ENCODE measurements at places on chromosomes 16 and 17.

GRCh38 chr16:73616770-73617169 lies 568.8 kb upstream of the ZFHX3 start:
- no peak for DNase-seq

- no peak for DNase-seq
These were observed 26.9 kb upstream of the ZNF750 start for GRCh38 chr17:82866590-82867191.

DNA sequence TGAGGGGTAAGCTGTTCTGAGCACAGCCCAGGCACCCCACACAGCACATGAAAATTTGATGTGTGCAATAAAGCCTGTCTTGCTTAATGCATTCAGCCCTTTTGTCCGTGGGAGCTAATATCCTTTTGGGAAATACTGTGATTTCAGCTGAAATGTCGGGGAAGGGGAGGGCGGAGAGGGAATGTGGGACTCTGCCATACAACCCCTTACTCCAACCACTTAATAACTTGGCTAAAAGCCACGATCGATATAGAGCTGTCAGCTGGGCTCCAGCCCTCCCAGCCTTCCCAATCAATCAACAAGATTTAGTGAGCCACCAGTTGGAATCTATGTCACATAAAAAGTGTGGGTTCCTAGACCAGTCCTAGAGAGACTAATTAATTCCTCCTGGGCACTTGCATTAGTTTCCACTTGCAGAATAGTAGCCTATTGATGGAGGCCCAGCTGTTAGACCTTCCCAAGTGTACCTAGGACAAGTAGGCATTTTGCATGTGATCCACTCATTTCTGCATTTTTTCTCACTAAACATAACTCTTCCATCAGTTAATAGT lies 82.7 kb upstream of the PIRT start:
- DNase-seq = no peak

DNA sequence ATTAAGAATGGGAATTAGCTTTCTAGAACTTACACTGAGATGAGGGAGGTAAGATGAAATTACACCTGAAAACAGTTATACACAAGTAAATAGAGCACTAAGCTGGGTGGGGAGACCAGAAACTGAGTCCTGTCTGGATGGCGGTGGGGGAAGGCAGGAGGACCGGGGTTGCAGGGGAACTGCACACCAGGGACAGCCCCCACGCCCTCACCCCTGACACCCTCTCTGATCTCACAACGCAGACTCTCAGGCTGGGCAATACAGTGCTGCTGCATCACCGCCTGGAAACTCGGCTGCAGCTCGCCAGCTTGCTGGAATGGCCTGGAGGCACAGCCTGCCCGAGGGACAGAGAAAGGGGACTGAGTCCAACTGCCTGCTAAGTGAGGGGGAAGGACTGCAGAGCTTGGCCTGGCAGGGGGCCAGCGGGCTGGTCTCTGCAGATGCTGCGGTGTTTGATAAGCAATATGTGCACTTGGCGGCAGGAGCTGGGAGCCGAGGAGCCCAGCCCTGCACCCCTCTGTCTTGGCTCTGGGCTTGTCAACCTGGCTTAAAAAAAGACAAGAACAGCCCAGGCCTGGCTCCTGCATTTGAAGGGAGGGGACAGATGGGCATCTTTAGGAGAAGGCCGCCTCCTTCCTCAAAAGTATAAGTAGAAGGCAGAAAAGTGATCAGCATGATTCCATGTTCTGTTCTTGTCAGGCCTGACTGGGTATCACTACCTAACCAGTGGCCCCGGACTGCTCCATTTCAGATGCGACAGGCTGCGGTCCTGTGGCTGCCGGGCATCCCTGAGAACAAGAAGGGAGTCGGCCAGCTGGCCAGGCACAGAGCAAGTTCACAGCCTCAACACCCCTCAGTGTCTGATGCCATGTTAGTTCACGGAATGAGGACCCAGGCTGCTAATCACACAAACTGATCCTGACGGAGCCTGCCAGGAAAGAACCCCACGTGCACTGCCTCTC lies 30.2 kb downstream of the SPHK1 start:
- DNase-seq = no peak

DNA sequence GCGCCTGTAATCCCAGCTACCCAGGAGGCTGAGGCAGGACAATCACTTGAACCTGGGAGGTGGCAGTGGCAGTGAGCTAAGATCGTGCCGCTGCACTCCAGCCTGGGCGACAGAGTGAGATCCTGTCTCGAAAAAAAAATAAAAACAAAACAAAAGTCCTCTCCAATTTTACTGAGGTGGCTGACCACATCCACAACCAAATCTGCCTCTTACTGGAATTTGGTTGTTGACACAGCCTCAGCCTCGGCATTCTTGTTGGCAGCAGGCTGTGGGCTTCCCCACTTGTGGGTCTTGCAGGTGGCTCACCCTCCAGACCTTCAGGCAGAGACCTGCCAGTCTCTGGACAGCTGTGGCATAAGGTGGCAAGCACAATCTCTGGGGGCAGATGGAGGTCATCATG lies 15.6 kb downstream of the B4GALNT2 start:
- DNase-seq = no peak

GRCh38 chr16:79261944-79262552 lies 338.5 kb downstream of the MAF start:
- DNase-seq = no peak

GRCh38 chr17:77476931-77477805 lies 336.4 kb downstream of the SEC14L1 start:
- DNase-seq = no peak

DNA sequence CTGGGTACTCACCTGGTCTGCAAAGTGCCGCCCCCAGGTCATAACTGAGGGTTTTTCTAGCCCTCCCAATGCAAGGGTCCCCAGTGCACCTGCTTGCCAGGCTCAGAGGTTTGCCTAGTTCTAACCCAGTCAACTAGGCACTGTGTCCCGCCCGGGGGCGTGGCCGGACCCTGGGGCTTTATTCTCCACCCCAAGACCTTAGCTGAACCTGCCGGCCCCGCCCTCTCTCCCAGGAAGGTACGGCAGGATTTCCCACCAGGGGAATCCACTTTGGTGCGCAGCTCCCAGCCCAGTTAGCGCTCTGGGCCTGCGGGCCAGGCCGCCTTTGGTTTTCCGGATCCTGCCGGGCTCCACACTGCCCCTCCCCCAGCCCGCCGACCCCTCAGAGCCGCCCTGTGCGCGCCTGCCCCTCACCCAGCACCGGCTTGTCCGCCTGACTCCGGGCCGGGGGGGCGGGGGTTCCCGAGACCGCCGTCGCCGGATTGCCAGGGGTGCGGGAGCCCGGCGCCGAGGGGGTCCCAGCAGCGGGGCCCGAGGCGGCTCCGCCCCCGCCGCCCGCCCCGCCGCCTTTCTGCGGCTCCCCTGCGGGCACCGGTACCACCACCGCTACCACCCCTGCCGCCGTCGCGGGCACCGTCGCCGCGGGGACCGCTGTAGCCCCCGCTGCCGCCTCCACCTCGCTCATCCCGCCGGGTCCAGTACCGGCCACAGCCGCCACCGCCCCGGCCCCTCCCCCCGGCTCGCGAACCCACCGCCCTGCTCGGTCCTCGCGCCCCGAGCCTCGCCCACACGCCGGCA lies 424 bp downstream of the YBX2 start:
- no peak for DNase-seq

GRCh38 chr16:20899477-20900298 lies 470 bp downstream of the DCUN1D3 start:
- DNase-seq = peak; percentile 27

DNA sequence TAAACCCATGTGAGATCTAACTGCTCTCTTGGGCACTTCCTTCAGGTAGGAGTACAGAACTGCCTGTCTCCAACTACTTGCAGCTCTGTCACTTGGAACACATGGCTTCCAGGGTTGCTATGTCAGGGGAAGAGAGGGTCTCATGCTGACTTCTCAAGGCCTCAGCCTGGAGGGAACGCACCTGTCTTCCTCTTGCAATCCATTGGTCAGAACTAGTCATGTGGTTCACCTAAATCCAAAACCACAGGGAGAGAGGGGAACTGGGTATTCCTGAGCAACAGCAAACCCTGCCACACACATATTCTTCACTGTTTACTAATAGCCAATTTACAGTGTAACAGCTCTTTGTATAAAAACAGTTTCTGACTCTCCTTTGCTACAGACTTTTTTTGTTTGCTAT lies 206.1 kb downstream of the KCNJ2 start:
- no peak for DNase-seq

DNA sequence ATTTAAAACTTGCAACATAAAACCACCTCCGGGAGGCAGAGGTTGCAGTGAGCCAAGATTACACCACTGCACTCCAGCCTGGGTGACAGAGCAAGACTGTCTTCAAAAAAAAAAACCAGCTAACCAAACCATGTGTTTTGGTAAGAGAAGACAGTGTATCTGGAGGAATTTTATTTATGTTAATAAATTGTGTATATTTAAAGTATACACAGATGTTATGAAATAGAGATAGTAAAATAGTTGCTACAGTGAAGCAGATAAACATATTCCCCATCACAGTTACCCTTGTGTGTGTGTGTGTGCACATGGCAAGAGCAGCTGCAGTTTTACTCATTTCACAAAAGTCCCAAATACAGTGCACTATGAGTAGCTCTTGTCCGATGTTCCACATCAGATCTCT lies 54.8 kb upstream of the CRISPLD2 start:
- DNase-seq = no peak

DNA sequence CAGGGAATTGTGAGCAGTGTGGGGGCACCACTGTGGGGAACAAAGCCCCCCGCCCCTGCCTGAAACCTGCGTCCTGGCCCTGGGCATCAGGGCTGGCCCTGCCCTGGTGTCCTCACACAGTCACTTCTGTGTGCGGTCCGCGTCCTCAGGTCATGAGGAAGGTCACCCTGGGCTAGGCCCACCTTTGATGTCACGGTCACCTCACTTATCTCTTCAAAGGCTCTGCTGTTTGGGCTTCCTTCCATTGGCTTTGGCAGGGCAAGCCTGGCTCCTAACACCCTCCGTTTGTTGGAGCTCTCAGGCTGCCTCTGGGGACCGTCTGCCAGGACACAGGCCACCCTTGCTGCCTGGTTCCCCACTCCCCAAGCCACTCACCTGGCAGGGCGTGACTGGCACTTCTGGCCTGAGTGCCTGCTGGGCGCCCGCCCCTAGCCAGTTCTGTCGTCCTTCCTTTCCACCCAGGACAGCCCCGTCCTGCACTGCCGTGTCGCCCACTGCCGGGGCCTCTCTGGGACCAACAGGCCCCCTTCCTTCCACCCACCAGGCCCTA lies 8.8 kb downstream of the CENPX start:
- no peak for DNase-seq

DNA sequence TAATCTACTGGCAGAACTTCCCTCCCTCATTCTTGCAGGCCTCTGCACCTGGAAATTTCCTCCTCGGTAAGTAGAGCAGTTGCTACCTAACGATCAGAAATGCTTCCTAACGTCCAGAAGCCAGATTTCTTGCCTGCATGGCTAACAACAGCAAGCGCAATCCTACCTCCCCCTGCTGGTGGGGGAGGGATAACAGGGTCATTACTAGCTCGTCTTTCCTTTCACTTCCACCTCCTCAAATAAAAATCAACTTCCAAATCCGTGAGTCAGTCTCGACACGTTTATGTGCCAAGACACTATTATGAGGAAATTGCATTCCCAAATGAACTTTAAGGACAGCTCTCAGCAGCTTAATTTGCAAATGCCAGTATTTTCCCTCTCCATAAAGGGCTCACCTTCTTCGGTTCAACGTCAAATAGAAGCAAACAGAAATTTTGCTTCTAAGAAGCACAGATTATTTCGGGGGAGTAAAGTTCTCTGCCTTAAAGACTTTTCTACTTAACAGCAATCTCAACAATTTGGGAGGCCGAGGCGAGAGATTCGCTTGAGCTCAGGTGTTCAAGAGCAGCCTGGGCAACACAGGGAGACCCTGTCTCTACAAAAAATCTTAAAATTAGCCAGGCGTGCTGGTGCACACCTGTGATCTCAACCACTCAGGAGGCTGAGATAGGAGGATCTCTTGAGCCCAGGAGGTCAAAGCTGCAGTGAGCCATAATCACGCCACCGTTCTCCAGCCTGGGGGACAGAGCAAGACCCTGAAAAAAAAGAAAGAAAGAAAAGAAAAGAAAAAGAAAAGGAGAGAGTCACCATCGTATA lies 188.6 kb upstream of the PSMD7 start:
- DNase-seq = no peak

GRCh38 chr16:19578378-19578971 lies 23.0 kb downstream of the VPS35L start:
- DNase-seq = no peak

DNA sequence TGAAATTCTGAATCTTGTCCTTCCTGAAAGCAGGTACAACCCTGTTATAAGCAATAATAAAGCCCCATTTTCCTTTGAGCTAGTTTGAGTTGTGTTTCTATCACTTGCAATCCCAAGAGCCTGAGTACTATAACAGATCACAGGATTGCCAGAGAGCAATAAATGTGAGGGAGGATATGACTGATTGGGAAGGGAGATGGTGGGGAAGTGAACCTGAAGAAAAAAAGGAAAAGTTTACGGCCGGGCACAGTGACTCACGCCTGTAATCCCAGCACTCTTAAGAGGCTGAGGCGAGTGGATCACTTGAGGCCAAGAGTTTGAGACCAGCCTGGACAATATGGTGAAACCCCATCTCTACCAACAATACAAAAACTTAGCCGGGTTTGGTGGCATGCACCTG lies 80.4 kb downstream of the COX10 start:
- no peak for DNase-seq

DNA sequence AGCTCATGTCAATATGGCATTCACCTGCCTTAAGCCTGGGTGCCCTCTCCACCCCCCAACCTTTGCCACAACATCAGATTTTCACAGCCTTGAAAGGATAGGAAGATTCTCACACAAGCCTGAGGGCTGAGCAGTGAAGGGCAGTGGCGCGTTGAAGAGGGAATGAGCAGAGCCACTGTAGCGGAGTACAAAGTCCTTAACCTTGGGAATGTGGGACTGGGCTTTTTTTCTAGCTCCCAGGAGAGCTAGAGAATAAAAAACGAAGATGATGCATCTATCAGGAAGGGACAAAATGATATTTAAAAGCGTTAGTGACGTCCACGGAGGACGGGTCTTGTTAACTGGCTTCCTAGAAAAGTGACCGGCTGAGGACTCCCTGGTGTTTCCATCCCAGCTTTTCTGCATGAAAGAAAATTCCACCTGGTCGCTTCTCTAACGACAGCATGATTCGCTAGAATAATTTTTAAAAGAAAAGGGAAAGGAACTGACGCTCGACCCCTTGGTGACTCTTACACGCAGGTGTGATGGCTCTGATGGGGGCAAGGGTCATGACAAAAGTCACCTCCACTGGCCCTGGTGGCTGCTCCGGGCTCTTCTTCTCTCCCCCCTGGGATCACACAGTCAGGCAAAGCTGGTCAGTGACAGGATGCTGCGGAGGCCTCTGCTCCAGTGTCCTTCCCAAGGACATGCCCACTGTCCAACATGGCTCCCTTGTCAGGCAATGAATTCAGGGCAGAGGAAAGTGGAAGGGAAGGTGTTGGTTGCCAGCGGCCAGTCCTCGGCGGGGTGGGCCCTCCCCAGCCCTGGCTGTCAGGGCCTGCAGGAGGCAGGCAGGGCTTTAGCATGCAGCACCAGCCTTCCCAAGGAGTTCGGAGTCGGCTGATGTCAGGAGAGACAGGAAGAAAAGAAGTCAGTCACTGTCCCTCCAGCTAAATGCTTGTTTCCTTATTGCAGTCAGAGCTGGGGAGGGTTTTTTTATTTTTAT lies 58.4 kb upstream of the IRX3 start:
- no peak for DNase-seq
